ENCODE measurements at places on chromosomes 12 and 14. TPM values are rescaled to one million over a fixed set of nuclear protein-coding genes. Genes with fewer than 3 reads are reported as not detected.

Gene HPD
- not detected for total RNA-seq

Gene TAS2R42
- total RNA-seq: not detected

Gene CYP46A1
- 0.19 TPM for total RNA-seq

Gene SNRNP35
- total RNA-seq: 22.2 TPM

Gene GPX2
- not detected for total RNA-seq

Gene SOAT2
- 1.5 TPM for total RNA-seq

Gene PTPRO
- not detected for total RNA-seq

Gene ST8SIA1
- 4.1 TPM for total RNA-seq

Gene TPH2
- total RNA-seq: not detected

Gene VDR
- 104 TPM for total RNA-seq

Gene CCDC88C
- 60.7 TPM for total RNA-seq

Gene CHST11
- total RNA-seq: 43.5 TPM

Gene SLC2A14
- 0.15 TPM for total RNA-seq

Gene ASIC1
- total RNA-seq: 11.1 TPM

Gene VRTN
- not detected for total RNA-seq

Gene LGR5
- total RNA-seq: not detected

Gene OVCH1
- total RNA-seq: not detected

Gene LTBP2
- total RNA-seq: 0.11 TPM

Gene TESPA1
- 80.5 TPM for total RNA-seq

Gene GLIPR1
- 20.8 TPM for total RNA-seq

Gene FAM90A1
- 0.15 TPM for total RNA-seq

Gene GALNT16
- total RNA-seq: 0.08 TPM

Gene ACSS3
- total RNA-seq: not detected

Gene KRT74
- total RNA-seq: not detected

Gene PPP4R3A
- total RNA-seq: 127 TPM

Gene DLK1
- not detected for total RNA-seq

Gene ACRBP
- 0.95 TPM for total RNA-seq

Gene PHETA1
- 4.2 TPM for total RNA-seq

Gene CLEC4C
- total RNA-seq: not detected

Gene FSCB
- total RNA-seq: not detected

Gene PRICKLE1
- not detected for total RNA-seq

Gene TBC1D30
- 1.9 TPM for total RNA-seq

Gene SETD1B
- total RNA-seq: 23.4 TPM

Gene DCP1B
- total RNA-seq: 13.5 TPM

Gene DIO2
- not detected for total RNA-seq

Gene DENR
- 76.4 TPM for total RNA-seq

Gene NRXN3
- total RNA-seq: not detected

Gene BIN2
- total RNA-seq: 47.0 TPM

Gene SMCO2
- total RNA-seq: not detected

Gene ARHGAP9
- 133 TPM for total RNA-seq

Gene CNTN1
- not detected for total RNA-seq

Gene ZFHX2
- 0.97 TPM for total RNA-seq

Gene RFLNA
- total RNA-seq: not detected

Gene POTEG
- total RNA-seq: not detected

Gene CGRRF1
- total RNA-seq: 14.3 TPM

Gene SERPINA1
- total RNA-seq: 0.55 TPM

Gene PPFIBP1
- total RNA-seq: 10.6 TPM

Gene ABCD4
- 42.0 TPM for total RNA-seq

Gene BDKRB1
- total RNA-seq: not detected

Gene CCDC177
- not detected for total RNA-seq

Gene TOMM20L
- not detected for total RNA-seq

Gene GYS2
- not detected for total RNA-seq

Data from activated CD8-positive, alpha-beta memory T cell treated with anti-CD3 and anti-CD28 coated beads for 36 hours (primary cell).